HFFc6 (cell line): ENCODE measurements at places on chromosomes 12 and 14.

DNA sequence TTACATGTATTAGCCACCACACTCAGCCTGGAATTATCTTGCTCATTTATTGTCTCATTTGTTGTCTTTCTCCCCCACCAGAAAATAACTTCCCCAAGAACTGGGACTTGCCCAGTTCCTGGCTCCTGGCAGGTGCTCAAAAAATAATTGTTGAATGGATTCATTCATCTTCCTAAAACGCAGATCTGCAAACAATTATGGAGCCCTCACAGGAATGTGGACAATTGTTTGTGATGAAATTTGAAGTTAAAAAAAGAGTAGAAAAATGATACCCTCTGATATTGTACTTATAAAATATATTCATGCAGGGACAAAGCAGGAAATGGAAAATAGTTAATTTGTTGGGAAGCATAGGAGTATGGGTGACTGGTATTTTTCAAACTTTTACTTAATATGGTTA, 60.7 kb upstream of the MAP1LC3B2 start:
- H3K4me3 ChIP-seq, result no peak overlapping the region
- peaks cover 4% of the 10 kb centered on the region; the same call in 1 of the 2 replicates for H3K36me3 ChIP-seq
- H3K27me3 ChIP-seq, result peaks cover 4% of the 10 kb centered on the region

DNA sequence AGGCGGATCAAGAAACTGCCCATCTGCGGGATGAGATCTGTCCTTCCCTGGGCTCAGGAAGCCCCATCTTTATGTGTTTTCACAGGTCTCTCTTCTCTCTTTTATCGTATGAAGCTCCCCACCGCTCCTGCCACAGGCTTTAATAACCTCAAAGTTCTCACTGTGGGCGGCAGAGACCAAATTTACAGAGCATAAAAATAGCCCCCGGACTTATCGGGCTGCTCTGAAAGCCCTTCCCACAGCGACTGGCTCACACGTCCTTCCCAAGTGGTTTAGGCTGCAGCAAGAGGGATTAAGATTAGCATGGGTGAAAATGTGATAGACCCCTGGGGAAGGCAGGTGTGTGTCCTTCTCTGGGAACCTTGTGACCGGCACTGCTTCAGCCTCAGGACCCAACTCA, 47.8 kb downstream of the TESC start:
- no peak for DNase-seq
- H3K27me3 ChIP-seq, result peaks cover 41% of the 10 kb centered on the region
- no peak overlapping the region for H3K27ac ChIP-seq
- H3K4me3 ChIP-seq, result no peak overlapping the region
- peaks cover 10% of the 10 kb centered on the region for H3K4me1 ChIP-seq
- no peaks in the 10 kb centered on the region for H3K36me3 ChIP-seq

DNA sequence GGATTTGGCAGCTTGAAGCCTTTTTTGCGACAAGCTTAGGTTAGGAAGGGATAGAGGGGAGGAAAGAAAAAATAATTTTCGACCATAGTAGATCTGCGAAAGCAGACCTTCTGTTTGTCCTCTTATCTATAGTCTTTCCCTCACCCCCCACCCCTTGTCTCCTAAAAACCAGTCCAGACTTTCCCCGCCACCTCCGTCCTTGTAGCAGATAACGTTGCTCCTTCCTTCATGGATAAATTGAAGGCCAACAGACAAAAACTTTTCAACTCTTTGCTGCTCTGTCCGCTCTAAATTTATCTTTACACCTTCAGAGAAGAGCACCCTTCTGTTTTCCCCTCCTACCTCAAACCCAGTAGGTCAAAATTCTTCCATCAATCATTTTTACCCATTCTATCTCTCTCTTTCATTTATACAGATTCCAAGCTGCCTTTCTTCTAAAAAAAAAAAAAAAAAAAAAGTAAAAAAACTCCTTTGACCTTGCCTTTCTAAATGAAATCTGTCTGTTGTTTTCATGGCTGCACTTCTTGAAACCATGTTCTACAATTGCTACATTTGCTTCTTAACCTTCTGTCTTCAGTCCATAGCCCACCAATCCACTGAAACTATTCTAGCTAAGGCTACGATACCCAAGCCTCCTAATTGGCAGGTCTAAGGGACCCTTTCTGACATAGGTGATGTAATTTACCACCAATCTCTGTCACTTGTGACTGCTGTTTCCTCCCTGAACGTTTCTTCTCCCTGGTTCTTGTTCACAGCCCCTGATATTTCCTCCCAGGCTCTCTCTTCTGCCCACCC, 11.1 kb upstream of the NEMF start:
- H3K4me1 ChIP-seq, result peaks cover 22% of the 10 kb centered on the region
- H3K27me3 ChIP-seq, result peaks cover 2% of the 10 kb centered on the region
- no peak overlapping the region for H3K4me3 ChIP-seq
- no peak overlapping the region for H3K27ac ChIP-seq
- no peak for DNase-seq

DNA sequence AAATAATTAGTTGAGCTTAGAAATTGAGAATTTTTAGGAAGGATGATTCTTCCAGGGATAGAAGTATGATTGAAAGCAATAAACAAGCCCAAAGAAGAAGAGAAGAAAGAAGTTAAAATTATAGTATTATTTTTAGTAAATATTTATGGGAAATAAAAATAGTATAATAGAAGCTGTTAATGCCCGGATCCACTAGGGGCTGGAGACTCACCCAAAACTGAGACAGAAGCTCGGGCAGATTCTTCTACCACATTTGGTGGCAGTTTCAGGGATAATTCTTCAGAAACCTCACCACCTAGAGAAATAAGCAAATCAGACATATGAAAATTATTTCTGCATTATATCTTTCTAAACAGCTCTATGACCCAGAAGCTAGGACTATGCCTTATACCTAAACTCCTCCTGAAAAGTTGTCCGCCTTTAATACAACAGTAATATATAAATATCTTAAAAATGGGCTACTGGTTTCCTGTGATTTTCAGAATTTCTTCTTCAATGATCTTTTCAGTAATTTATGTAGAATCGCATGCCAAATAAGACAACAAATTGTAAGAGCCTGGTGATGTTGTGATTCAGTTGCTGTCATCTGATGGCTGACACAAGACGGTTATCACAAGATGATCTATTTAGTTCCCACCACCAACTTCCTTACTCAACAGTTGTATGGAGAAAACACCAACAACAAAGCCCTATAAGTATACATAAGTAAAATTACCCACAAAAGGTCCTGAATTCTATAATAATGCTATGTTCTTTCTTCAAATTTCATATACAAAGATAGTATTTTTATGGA, 35.6 kb downstream of the A2M start:
- H3K36me3 ChIP-seq, result no peaks in the 10 kb centered on the region; the same call in 1 of the 2 replicates
- H3K27me3 ChIP-seq, result no peaks in the 10 kb centered on the region
- no peak overlapping the region for H3K4me3 ChIP-seq
- no peak overlapping the region for H3K27ac ChIP-seq

DNA sequence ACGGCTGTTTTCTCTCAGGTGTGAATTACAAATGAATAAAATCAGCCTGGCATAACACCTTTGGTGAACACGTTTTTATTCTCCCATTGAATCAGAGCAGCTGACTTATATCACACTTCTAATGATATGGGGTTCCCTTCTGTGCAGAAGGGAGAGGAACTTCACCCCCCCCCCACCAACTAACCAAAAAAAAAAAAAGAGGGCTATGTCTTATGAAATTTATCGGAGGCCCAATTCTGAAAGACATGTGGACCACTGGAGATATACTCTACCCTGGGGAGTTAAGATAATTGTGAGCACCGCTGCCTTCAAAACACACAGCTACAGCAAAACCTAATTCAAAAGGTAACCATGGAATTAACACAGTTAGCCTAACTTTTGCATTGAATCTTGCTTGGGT, 4.6 kb downstream of the BCL11B start:
- H3K27ac ChIP-seq, result no peak overlapping the region
- no peak overlapping the region for H3K4me3 ChIP-seq
- H3K27me3 ChIP-seq, result peaks cover 42% of the 10 kb centered on the region
- no peak for DNase-seq
- no peaks in the 10 kb centered on the region for H3K36me3 ChIP-seq

DNA sequence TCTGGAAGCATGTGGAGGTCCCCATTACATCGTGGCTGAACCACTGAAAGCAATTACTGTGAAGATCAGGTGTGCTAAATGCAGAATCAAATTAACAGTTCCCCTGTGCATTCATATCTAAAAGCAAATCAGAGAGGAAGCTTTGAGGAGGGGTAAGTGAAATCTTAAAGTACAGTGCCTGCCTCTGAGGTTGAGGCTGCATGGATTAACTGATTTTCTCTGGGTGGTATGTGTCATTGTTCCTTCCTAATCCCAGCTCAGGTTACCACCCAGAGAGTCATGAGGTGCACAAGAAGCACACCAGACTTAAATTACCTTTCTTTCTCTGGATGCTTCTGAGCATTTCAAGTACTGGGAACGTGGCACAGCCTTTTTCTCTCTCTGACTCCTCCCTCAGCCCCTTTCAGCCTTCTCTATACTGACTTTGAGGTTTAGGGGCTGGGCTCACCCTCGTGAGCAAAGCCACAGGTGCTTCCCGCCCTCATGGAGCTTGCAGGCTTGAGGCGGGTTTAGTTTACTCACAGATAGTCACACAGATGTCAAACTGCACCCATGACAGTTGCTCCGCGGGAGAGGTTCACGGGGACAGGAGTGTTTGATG, 237.6 kb upstream of the CRY1 start:
- H3K27me3 ChIP-seq, result peaks cover 14% of the 10 kb centered on the region
- no peak overlapping the region for H3K27ac ChIP-seq
- no peaks in the 10 kb centered on the region for H3K4me1 ChIP-seq
- no peak for DNase-seq

- H3K27me3 ChIP-seq, result no peaks in the 10 kb centered on the region
- no peaks in the 10 kb centered on the region for H3K36me3 ChIP-seq
- no peak overlapping the region for H3K27ac ChIP-seq
- H3K4me1 ChIP-seq, result no peaks in the 10 kb centered on the region
- DNase-seq, result no peak
- H3K4me3 ChIP-seq, result no peak overlapping the region
Observed at GRCh38 chr12:33596061-33596460, 156.4 kb upstream of the SYT10 start.

- no peak for DNase-seq
- peaks cover 5% of the 10 kb centered on the region for H3K27me3 ChIP-seq
- H3K4me3 ChIP-seq, result no peak overlapping the region
- no peak overlapping the region for H3K27ac ChIP-seq
- H3K4me1 ChIP-seq, result no peaks in the 10 kb centered on the region; the same call in 1 of the 2 replicates
Observed at GRCh38 chr14:56137849-56138248, 19.6 kb downstream of the PELI2 start.

DNA sequence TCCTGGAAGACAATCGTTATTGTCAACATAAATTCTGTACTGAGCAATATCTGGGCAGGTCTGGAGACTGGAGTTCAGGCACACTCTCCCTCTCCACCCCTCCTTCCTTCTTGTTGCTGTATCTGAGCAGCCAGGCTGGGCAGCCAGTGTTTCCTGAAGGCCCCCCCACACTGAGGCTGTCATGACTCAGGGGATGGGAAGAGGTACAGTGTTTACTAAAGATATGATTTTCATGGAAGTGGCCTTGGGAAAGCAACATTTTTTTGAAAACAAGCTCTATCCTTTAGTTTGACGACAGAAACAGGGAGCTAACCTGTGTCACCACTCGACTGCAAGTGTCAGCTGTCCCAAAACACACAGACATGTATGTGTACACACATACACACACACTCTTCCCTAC, 1485.4 kb upstream of the TMEM132C start:
- no peak for DNase-seq
- H3K27me3 ChIP-seq, result 0 out of 2 replicates have a peak, but pooled peaks cover 3% of the 10 kb centered on the region
- H3K4me3 ChIP-seq, result no peak overlapping the region
- no peaks in the 10 kb centered on the region for H3K4me1 ChIP-seq
- no peak overlapping the region for H3K27ac ChIP-seq
